ENCODE measurements at places on chromosomes 2 and 18.
A peak's percentile ranks its signal among the peaks of the same experiment; 100 is the strongest.

DNA sequence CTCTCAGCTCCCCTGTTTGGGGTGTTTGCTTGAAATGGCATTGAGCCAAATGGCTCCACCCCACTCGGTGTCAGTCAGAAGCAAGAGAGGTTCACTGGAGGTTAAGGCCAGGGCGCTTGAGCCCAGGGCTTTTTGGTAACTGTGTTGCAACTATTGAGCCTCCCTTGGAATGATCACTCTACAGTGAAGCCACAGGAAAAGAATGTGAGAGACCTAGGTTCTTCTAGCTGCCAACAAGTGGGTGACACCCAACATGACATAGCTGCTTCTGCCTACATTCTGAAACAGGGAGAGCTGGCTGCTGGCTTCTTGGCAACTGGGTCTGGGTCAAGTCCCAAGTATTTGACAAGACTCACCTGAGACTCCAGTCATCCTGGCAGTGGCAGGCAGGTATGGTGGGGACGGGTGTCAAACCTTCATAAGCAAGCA is 7.1 kb upstream of the GRHL1 start:
- DNase-seq: no peak

DNA sequence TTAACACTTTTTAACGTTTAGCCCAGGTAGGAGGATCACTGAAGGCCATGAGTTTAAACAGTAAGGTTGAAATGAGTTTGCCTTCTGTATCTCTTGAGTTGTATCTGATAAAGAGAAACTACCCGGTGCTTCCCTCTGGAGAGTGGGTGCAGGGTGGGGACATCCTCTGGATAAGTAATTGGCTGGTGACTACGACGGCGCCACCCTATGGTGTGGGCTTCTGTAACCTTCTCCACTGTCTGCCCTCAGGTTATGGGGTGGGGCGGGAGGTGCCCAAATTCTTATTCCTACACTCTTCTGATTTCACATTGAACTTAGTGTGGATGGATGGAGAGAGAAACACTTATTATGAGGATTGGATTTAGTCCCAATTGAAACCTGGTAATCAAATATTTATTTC is 68.8 kb downstream of the LDLRAD4 start:
- DNase-seq: no peak

- no peak for DNase-seq
Observed at GRCh38 chr2:142286618-142287017, 155.8 kb upstream of the LRP1B start.

- no peak for DNase-seq
Observed at GRCh38 chr2:196914867-196915460, 11.5 kb downstream of the PGAP1 start.

- DNase-seq: peak; percentile 21
Observed at GRCh38 chr2:101704816-101705578, 7.5 kb downstream of the MAP4K4 start.

DNA sequence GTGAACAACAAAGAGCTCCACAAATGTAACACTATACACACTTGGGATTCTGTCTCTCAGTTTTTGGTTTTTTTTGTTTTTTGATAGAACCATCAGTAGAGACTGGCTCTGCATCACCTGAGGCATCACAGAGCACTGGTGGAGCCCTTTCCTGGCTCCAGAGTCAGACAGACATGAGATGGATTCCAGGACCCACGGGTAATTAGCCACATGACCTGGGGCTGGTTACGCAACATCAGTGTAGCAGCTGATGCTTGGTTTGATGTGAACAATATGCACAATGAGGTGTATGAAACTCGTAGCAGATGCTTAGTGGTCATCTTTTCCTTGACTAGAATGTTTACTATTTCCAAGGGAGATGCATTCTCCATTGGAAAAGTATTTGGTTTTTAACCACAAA is 40.7 kb downstream of the CMPK2 start:
- peak; percentile 44 for DNase-seq

GRCh38 chr2:55338268-55338667 is 69.2 kb upstream of the MTIF2 start:
- no peak for DNase-seq

DNA sequence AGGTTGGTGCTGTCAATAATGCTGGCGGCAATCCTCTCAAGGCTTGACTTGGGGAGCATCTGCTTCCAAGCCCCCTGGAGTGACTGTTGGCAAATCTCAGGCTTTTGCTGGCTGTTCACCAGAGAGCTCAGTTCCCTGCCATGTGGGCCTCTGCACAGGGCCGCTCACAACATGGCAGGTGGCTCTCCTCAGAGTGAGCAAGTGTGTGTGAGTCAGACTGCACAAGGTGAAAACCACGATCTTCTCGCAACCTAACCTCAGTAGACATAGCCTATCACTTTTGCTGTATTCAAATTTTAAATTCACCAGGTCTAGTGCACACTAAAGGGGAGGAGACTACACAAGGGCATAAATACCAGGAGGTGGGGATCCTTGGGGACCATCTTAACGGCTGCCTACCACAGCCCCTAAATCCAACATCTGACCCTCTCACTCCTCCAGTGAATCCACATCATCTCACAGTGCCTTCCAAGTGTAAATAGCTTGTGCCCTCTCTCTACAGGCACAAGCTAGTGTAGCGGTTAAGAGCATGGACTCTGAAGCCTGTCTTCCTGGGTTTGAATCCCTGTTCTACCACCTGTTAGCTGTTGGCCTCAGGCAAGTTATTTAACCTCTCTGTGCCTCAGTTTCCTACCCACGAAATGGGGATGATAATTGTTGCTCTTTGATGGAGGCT is 187.7 kb upstream of the CXCR4 start:
- peak; percentile 17 for DNase-seq

DNA sequence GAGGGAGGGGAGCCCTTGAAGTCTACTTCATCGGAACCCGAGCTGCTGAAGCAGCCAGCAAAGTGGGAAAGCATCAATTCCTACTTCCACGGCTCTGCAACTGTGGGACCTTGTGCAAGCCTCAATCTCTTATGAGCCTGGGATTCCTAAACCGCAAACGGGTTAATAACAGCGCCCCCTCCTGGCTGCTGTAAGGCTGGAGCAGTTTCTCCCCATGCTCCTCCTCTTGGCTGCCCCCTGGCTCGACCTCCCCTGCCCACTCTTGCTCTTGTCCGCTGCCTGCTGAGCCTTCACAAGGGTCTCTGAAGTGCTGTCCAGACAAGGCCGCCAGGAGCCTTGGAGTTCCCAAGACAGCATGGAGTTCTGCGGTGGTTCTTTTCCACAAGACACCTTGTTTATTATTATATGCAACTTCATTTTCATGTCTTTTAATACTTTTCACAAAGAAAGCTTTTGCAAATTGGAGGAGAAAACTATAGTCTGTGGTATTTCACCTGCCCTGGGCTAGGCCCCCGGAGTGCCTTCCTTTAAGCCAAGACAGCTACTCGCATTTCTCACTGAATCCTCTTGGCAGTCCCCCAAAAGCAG is 157.2 kb downstream of the DDX1 start:
- DNase-seq: no peak

GRCh38 chr2:228698963-228699362 is 517.5 kb upstream of the SPHKAP start:
- no peak for DNase-seq

GRCh38 chr2:153497938-153498629 is 19.5 kb upstream of the RPRM start:
- DNase-seq: no peak

DNA sequence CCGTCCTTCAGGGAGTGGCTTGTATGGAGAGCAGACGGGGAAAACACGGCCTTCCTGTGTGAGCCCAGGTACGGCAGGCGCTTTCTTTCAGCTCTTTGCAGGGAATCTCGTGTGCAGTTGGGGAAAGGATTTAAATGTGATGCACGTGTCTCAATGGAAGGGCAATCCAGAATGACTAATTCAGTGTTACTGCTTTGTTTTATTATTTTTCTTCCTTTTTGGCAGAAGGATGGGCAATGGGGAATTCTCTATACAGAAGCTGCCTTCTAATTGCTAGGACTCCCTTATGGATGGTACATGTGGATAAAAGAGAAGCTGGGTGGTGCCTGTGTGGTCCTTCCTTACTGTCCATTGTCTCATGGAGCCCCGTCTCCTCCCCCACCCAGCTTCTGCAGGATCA is 107.4 kb downstream of the WDSUB1 start:
- DNase-seq: no peak

DNA sequence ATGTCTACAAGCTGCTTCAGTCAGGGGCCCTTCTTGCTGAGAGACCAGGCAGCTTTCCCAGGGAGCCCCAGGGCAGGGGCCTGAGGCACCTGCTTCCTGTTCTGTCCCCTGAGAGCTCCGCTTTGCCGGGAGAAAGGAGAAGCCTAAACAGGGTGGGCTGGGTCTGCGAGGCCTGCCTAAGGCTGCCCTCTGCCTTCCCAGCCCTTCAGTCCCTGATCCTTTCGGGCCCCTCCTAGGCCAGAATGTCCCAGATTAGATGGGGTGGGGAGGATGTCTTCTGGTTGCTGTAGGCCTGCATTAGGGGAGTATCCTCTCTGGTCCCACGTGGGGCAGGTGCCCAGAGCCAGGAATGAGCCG is 72.4 kb downstream of the TGOLN2 start:
- DNase-seq: no peak

GRCh38 chr2:58655152-58655551 is 414.0 kb upstream of the FANCL start:
- DNase-seq: no peak

- no peak for DNase-seq
Observed at GRCh38 chr2:94984964-94985575, 40.4 kb upstream of the MAL start.

- no peak for DNase-seq
Observed at GRCh38 chr2:1459727-1460126, 46.5 kb downstream of the TPO start.

DNA sequence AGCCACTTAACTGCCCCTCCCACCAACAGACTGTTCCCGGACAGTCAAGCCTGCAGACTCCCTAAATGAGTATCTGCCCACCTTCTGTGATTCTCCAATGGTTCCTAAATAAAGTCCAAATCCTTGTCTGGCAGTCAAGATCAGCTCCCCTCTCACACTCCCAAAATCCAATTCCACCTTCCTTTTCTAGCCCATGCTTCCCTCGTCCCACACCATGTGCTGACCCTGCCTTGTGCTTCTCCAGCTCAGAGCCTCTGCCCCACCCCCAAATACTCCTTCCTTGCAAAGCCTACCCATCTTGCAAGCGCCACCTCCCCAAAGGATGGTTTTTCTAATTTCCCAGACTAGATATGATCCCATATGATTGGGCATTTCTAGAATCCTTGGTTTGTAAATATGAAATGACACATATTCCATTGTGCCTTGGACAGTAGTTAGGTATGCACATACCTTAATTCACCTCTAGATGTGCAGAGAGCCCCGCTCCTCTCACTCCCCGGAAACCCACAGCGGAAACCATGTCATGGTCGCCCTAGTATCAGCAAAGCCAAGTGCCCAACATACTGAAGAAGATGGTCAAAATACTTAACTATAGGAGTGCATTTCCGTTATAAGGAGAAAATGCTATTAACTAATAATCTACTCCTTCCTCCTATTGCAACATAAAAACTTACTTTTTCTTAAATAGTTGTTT is 97.2 kb downstream of the KCTD1 start:
- DNase-seq: no peak
